CD8-positive, alpha-beta memory T cell (primary cell): ENCODE measurements at places on chromosomes 2 and 18. TPM values are rescaled to one million over a fixed set of nuclear protein-coding genes. Genes with fewer than 3 reads are reported as not detected.

GRCh38 chr2:219701847-219702634 lies 74.6 kb downstream of the SLC4A3 start:
- DNase-seq: no peak

DNA sequence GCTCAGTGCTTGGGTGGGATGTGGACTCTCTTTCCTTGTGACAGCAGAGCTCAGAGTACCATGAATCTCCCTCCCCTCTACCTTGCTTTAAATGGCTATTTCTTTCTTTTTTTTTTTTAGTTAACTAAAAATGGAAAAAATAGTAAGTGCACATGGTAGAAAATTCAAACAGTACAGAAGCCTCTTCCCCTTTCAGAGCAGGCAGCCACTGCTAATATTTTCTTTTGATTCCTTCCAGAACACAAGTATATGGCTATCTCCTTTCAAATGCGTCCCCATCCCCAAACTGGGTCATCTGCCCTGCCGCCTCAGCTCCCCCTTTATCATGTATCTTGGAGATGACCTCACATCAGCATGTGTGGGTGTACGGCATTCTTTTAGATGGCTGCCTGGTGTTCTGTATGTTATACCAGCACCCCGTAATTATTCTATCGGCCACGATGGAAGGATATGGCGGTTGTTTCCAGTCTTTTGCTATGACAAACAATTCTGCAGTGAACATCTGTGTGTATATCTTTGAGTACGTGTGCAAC lies 70.5 kb upstream of the DLX2 start:
- DNase-seq: no peak

DNA sequence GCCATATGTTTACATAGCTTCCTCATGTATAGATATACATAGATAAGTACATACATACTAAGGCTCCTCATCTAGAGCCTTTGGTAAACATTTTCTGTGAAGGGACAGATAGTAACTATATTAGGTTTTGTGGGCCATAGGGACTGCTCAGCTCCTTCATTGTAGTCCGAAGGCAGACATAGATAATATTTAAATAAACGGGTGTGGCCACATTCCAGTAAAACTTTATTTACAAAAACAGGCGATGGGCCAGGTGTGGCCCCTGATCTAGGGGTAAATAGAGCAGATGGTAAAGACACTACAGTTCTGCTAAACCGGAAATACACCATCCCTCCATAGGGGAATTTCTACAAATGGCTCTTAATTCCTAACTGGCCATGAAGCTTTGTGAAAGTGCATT lies 7.3 kb downstream of the COQ10B start:
- DNase-seq: no peak

GRCh38 chr2:123895651-123896050 lies 129.4 kb upstream of the CNTNAP5 start:
- DNase-seq: no peak

DNA sequence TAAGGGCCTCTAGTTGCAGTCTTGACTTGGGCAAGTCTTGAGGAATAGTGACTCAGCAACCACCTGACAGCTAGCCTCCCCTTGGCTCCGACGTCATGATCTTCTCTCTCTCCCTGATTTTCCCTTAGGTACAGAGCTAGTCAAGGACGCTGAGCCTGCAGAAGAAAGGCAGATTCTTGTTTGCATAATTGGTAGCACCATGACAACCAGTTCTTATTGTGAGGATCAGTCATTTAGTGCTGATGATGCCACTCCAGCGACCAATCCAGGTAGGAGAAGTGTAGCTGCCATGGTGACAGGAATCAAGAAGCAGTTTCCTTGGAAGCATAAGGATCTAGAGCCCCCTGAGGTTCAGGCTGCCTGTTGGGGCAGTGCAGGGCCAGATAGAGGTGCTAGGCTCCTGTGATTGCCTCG lies 2.8 kb upstream of the RESP18 start:
- no peak for DNase-seq

GRCh38 chr2:8674420-8675009 lies 7.3 kb upstream of the ID2 start:
- DNase-seq: no peak

GRCh38 chr2:211085056-211085680 lies 528.8 kb downstream of the CPS1 start:
- no peak for DNase-seq

DNA sequence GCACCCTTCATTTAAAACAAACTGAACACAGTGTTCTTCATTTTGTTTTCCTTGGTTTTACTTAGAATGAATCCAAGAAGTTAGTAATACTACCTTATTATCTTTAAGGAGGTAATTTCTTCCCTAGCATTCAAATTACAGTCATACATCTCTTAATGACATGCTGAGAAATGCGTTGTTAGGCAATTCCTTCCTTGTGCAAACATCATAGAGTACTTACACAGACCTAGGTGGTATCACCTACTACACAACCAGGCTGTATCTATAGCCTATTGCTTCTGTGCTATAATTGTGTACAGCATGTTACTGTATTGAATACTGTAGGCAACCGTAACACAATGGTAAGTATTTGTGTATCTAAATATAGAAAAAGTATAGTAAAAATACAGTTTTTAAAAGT lies 8.4 kb upstream of the CABYR start:
- no peak for DNase-seq

DNA sequence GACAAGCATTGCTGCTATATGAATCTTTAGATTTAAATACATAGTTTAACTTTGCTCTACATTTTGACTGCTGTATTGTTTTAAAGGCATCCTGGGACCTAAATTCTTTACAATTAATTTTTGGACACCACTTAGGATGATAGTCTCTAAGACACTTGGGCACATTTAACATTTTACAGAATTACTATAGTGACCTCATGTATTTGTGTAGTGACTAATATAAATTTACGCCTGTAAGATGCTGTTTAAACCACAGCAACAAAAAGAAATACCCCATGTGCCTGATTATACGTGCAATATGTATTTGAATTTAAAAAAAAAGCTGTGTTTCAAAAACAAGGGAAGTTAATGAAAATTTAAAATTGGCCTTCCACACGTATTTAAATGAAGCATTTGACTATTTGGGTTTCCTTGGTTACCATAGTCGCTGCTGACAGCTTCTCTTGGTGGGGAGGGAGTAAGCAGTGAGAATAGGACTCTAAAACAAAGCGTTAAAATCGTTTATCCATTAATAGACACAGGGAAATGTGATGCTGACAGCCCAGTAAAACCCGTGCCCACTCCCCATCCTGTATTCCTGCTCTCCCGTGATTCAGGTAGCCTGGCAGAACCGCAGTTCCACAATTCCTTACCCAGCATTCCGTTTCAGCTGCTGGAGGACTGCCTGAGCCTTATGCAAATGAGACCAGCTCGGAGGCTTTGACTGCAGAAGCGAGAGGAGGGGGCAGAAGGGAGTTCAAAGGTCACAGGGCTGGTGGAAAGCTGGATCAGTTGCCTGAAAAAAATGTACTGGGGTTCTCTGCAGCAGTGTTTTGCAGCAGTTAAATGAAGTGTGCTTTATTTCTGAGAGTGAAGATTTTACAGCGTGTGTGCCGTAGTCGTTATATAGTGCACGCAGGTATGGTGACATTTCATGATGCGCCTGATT lies 104.3 kb downstream of the CSRNP3 start:
- DNase-seq: no peak

DNA sequence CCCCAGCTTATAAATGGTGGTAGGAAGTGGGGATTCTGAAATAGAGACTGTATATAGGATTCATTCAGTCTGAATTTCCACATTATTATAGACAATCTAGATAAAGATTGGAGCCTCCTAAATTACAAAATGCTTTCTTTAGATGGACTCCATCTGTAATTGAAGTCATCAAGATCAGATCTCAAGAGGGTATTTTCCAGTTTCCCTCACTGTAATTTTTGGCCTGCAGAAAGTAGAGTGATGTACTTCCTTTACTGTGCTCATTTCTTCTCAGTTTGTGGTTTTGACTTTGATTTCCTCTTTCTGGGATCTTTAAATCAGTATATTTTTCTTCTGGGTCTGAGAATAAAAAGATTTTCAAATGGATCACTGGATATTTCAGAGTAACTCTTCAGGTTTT lies 7.2 kb downstream of the BABAM2 start:
- DNase-seq: no peak

- no peak for DNase-seq
Measured at GRCh38 chr2:238850091-238850490, 2.2 kb downstream of the TWIST2 start.

GRCh38 chr18:49514577-49514976 lies 27.5 kb upstream of the C18orf32 start:
- DNase-seq: no peak

- no peak for DNase-seq
Measured at GRCh38 chr2:58156780-58157179, 84.3 kb downstream of the FANCL start.

GRCh38 chr2:150620855-150621254 lies 133.4 kb upstream of the RND3 start:
- DNase-seq: no peak

- DNase-seq: no peak
Measured at GRCh38 chr2:147636886-147637285, 207.9 kb upstream of the ACVR2A start.

GRCh38 chr18:22347606-22348511 lies 69.9 kb downstream of the CTAGE1 start:
- DNase-seq: peak; percentile 42

DNA sequence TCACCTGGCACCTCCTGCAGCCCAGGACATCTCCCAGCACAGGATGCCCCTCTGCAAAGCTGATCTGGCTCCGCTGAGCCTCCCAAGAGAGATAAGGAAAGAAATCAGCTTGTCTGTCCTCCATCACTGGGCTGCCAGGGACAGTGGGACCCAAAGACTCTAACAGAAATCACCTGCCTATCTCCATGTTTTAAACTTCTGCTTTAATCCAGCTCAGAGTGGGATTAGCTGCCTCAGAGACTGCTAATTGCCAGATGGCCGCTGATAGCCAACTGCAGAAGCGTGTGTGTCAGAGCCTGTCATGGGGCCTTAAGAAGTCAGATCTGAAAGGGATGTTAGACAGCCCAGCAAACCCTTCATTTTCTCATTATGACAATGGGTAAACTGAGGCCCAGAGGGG lies 389.4 kb upstream of the KLHL29 start:
- DNase-seq: no peak

GRCh38 chr2:66443186-66443978 lies 8.5 kb downstream of the MEIS1 start:
- DNase-seq: no peak

DNER gene
- not detected for polyA plus RNA-seq

KCTD18 gene
- polyA plus RNA-seq: 14.7 TPM

OR6B2 gene
- not detected for polyA plus RNA-seq

CEP192 gene
- polyA plus RNA-seq: 6.5 TPM

AFF3 gene
- polyA plus RNA-seq: 1.3 TPM

C1GALT1C1L gene
- polyA plus RNA-seq: not detected

RAD51AP2 gene
- not detected for polyA plus RNA-seq

GCG gene
- not detected for polyA plus RNA-seq

CAPG gene
- polyA plus RNA-seq: 36.0 TPM

PDE11A gene
- not detected for polyA plus RNA-seq
